Suppressor macrophage treated with lipopolysaccharide for 4 hours (primary cell): ENCODE measurements at places on chromosomes 6 and 20.

- DNase-seq, result peak; percentile 71
Measured at GRCh38 chr6:6315660-6316059, 4.8 kb downstream of the F13A1 start.

- no peak for DNase-seq
Measured at GRCh38 chr6:31718265-31718664, 3.1 kb downstream of the LY6G6D start.

DNA sequence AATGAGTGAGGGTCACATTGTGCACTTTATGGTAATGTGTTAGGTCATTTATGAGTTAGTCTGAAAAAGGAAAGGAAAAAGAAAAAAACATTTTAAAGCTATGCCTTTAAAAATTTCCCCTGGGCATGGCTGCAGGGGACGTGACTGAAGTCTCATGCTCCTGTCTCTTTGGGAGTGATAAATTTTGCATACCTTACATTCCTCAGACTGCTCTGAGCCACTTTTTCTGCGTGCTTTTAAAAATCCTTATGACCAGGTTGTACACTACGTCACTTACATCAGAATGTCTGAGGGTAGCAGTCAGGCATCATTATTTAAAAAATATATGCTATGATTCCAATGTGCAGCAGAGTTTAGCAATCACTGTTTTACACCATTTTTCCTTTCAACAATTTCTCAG lies 121.2 kb downstream of the RFPL4B start:
- DNase-seq, result no peak

DNA sequence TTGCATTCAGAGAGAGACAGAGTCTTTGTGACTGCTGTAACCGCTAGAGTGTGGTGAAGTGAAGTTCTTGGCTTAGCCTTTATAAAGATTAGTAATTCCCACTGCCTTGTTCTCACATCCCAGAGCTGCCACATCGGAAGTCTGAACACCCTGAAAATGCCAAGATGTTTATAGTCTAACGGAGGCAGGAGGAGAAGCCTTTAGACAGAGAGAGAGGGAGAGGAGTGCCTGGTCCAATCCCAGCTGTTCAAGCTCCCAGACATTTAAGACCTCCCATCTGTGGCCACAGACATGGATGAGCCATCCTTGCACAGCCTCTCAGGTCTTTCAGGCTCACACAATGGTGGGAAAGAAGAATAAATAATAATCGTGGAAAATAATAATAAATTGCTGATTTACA lies 1422.8 kb upstream of the EYS start:
- no peak for DNase-seq

- DNase-seq, result no peak
Measured at GRCh38 chr20:43836790-43837189, 77.9 kb upstream of the TOX2 start.

GRCh38 chr6:135236732-135237131 lies 55.6 kb downstream of the MYB start:
- no peak for DNase-seq

DNA sequence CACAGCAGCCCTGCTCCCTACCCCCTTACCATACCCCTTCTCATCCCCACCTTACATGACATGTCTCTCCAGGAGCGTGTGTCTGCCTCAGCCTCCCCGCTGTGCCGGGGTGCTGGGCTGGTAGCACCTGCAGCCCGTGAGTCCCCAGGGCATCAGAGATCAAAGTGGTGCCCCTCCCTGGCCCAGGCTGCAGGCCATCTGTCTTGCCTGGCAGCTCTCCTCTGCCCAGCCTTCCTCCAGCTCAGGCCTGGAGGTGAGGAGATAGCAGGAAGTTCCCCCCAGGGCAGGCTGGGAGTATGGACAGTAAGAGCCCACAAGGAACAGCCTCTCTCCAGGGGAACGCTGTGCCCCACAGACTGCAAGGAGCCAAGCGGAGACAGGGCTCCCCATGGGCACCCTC lies 35.3 kb downstream of the GRM4 start:
- no peak for DNase-seq

GRCh38 chr6:119028091-119028490 lies 50.4 kb downstream of the FAM184A start:
- no peak for DNase-seq

GRCh38 chr6:107540465-107540857 lies 50.5 kb downstream of the SOBP start:
- no peak for DNase-seq

DNA sequence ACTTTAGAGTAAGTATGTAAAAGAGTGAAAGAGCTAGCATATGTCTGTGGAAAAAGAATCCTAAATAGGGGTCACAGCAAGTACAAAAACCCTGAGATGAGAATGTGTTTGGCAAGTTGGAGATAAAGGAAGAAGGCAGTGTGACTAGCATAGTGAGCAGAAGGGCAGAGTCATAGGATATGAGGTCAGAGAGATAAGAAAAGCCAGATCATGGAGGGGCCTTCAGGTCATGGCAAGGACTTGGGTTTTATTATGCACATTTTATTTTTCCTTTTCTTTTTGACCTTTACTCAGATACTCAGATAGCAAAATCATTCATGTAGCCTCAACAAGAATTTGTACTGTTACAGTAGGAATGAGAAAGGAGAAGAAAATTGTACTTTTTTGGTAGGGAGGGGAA lies 138.0 kb downstream of the GJA1 start:
- DNase-seq, result peak; percentile 31

DNA sequence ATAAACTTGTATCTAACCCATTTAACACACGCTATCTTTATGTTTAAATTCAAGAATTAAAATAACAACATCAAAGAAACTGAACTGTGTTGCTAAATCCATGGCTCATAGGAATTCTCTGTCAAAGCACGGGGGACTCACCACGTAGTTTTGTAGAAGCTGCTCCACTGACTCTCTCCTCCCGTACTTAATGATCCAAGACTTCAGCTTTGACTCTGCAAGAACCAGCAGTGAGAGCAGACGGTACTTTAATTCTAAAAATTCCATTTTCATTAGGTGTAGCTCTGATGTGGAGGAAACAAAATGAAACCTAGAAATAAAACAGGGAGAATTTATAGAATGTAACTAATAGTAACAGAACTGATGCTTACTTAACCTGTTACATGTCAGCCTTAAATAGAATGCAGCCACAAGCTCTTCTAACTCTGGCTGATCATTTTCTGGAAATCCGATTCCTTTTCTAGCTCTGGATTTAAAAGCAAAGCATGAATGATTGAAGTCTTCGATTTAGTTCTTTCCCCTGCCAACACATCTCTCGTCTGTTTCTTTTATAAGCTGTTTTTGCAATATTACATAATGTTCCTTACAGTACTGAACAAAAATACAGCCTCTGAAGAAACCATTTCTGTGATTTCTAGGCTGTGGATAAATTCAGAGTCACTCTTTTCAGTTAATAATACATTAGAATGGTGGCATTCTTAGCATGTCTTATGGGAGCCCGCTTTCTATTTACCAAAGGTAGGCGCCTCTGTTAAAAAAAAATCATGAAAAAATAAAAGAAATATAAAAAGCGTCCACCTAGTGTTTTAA lies 165.5 kb downstream of the SYNE1 start:
- DNase-seq, result no peak

GRCh38 chr6:142550310-142551063 lies 248.7 kb downstream of the ADGRG6 start:
- DNase-seq, result no peak

- DNase-seq, result no peak
Measured at GRCh38 chr6:37665304-37665703, 32.4 kb downstream of the MDGA1 start.

DNA sequence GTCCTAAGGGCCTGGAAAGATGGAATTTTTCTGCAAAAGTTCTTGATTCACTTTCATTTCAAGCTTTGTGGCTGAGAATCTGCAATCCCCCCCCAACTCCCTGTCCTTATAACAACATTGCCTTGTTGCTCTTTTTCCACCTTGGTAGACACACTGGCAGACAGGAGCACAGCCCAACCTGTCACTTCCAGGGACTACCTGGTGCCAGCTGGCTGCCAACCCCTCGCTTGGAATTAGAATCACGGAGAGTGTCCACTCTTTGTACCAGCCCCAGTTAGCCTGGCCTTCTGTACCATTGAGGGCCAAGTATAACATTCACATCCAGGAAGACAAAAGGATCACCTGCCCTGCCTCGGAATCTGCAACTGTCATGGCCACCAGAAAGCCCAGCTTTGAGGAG lies 74.7 kb downstream of the POPDC3 start:
- no peak for DNase-seq

- DNase-seq, result no peak
Measured at GRCh38 chr6:96110878-96111277, 95.1 kb downstream of the FUT9 start.

GRCh38 chr20:25525867-25526266 lies 59.5 kb downstream of the NINL start:
- DNase-seq, result peak; percentile 53

GRCh38 chr6:94751641-94752329 lies 825.5 kb upstream of the MANEA start:
- DNase-seq, result peak; percentile 27

DNA sequence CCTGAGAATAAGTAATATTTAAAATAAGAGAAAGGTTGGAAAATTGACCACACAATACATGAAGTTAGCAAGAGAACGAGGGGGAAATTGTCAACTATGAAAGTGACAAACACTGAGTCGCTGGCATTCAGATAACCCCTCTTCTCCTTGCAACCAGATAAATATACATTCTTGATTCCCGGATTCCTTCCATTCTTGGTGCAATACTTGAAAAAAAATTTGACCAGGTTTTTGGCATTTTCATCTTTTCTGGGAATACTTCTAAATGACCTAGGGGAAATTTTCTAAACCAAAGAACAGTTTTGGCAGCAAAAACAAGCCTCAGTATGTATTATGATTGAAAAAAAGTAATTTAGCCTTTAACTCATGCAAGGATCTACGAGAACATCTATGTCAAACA lies 164.0 kb downstream of the PDE7B start:
- DNase-seq, result no peak

- DNase-seq, result no peak
Measured at GRCh38 chr20:50304923-50305635, 114.4 kb downstream of the CEBPB start.

DNA sequence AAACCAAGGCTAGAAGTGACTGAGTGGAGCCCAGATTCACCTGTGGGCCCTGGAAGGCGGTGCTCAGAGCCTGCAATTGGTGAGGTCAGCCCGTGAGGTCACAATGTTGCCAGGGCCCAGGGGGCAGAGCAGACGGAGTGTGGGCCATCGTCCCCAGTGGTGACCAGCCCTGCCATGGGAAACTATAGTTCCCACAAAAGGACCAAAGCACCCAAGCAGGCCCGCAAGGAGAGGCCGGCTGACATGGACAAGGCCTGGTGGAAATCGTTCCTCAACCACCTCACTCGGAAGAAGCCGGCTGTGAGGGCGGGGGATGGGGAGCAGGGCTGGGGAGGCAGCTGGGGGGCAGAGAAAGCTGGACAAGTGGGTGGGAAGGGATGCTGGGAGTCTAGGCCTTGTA lies at the start of gene C20orf144:
C20orf144 (plus strand) TSS at position 156 of the 400 bp plus-strand sequence; CDS start at position 175, 19 bp downstream.
- DNase-seq, result no peak

DNA sequence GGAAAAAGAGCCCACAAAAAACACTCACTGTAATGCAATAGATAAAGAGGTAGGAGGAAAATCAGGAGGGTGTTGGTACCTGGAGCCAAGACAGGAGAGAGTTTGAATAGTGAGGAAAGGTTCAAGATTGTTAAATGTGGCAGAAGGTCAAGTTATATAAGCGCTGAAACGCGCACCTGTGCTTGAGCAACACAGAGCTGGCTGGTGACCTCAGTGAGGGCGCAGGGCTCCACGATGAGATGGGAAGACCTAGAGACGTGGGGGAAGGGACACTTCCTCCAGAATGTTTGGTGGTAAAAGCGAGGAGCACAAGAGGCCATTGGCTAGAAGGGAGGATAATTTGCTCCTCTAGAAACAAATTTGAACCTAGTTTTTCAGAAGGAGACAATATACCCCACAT lies 4.2 kb upstream of the PPP1R14C start:
- DNase-seq, result no peak

- no peak for DNase-seq
Measured at GRCh38 chr6:36688063-36688738, 9.4 kb upstream of the RAB44 start.

- DNase-seq, result peak; percentile 83
Measured at GRCh38 chr6:20877008-20877937, 343.0 kb downstream of the CDKAL1 start.

- no peak for DNase-seq
Measured at GRCh38 chr6:14286634-14287428, 169.3 kb downstream of the CD83 start.

GRCh38 chr6:130955755-130956154 lies 107.3 kb downstream of the EPB41L2 start:
- no peak for DNase-seq

DNA sequence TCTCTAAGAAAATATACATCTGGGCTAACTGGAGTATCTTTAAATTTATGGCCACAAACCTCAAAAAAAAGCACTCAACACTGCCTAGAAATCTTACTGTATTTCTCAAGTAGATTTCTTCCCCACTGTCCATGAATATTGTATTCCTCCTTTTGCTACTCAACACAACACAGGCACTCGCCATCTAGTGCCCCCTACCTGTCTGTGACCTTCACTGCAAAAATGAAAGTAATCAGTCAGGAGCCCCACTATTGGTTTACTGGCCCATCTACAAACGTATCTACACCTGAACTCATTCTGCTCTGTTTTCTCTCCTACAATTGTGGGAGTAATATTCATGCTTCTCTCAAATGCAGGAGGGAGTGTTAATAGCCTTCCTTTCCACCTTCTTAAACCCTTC lies 58.3 kb downstream of the LY86 start:
- no peak for DNase-seq

DNA sequence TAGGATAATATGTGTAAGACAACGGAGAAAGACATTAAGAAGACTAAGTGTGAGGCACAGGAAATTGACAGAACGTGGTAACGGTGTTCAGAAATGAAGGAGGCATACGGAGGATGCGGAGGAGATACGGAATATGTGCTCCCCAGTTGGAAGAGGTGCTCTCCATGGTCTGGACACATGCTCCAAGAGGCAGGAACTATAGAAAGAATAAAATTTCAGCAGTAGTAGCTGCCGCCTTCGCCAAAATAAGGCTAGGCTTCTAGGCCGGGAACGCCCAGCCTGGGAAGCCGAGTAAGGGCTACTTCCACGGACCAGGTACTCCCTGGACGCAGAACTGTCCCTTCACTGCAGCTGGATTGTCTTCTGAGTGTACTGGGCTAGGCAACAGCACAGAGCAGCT lies 7.4 kb downstream of the MAFB start:
- no peak for DNase-seq

DNA sequence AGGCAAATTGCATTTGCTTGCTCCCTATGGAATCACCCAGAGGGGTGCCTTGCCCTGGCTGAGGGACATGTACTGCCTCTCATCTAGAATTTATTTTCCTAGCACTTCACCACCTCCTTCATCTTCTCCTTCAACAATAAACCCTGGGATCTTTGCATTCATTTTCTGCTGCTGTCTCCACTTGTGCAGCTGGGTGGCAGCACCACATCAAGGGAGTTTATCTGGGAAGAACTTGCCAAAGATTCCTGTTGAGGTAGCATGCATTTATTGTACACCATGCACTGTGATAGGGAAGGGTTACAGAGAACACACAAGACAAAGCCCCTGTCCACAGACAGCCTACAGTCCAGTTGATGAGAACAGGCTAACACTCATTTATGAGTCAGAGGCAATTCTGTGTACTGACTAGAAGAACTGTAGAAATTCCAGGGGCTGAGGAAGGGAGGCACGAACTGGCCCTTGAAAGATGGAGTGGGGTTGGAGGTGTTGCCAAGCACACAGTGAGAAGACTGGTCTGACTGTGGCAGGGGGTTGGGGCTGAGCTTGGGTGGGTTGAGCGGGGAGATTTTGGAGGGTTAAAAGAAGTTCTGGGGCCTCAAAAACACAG lies 17.5 kb downstream of the C20orf173 start:
- no peak for DNase-seq
